ENCODE measurements at places on chromosomes 3 and 15.

DNA sequence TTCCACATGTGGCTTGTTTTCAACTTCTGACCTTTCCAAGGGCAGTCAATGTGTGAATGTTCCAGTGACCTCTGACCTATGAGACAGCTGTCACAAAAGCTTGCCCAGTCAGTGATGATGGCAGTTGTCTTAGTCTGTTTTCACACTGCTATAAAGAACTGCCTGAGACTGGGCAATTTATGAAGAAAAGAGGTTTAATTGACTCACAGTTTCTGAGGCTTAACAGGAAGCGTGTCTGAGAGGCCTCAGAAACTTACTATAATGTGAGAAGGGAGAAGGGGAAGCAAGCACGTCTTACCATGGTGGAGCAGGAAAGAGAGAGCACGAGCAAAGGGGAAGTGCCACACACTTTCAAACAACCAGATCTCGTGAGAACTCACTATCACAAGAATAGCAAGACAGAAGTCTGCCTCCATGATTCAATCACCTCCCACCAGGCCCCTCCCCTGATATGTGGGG, 95.6 kb downstream of the ECT2 start:
- no peak for DNase-seq

DNA sequence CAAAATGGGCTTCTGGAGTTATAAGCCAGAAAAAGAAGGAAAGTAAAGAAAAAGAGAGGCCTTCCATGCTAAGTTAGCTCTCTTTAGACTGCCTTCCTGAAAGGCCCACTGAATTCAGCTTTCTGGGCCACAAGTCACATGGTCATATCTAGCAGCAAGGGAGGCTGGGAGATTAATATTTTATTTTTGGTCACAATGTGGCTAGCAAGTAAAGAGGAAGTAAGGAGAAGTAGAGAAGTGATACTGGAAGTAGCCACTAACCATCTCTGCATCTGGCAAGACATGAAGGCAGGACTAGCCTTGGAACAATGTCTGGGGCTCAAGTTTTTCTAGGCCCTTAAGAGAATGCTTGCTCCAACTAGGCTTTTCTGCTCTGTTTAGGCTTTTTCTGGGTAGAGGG, 81.8 kb upstream of the UBE2E1 start:
- DNase-seq, result no peak

GRCh38 chr3:14938954-14939353, 8.4 kb upstream of the NR2C2 start:
- DNase-seq, result no peak

- DNase-seq, result no peak
These were observed 83.6 kb downstream of the PDZRN3 start for GRCh38 chr3:73540969-73541740.

GRCh38 chr3:113288881-113289280, 77.5 kb downstream of the BOC start:
- no peak for DNase-seq

GRCh38 chr3:167675848-167676247, 22.1 kb upstream of the WDR49 start:
- DNase-seq, result no peak

DNA sequence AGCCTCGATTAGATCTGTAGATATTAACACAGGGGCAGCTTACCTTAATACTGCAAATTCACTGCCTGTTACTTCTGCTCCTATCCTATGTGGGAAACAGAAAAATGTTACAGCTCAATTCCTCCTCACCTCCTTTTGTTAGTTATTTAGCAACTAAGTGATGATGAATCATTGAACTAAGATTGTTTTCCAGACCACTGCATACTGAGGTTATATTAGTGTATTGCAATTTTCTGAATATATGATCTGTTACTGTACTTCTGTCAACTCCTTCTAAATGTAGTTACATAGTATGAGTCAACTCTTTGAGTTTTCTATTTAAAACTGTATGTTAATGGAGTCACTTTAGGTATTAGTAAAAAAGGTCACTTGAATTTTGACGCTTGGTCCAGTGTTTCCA, 331.5 kb upstream of the SLCO3A1 start:
- DNase-seq, result no peak

- no peak for DNase-seq
These were observed 916.7 kb downstream of the PLOD2 start for GRCh38 chr3:145244327-145244726.

GRCh38 chr3:139561959-139562676, 22.6 kb upstream of the RBP1 start:
- DNase-seq, result no peak

DNA sequence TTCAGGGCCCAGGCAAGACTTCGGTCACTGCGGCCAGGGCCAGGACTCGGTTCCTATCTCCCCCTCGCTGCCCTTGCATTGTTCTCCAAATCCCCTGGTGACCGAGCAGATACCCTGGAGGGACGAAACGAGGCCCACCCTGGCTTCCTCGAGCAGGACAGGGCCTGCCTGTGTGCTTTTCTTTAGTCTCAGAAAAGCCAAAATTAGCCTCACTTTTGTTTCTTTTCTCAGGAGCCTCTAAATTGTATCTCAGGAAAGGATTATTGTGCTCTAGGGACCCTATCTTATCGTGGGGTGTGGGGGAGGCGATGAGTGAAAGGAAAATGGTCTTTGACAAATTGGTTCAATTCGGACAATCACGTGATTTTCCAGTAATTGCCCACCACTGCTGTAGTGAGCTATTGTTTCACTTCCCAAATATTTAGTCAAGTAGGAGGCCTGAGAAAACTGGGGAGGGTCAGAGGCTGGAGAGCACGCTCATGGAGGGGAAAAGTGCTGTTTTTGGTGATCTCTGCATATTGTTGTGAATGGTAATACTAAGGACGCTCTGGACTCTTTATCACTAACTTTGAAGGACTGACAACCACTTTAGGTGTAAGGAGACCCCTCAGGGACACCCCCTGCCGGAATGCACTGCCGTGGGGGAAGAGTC, 61.6 kb downstream of the TMEM44 start:
- DNase-seq, result no peak

- no peak for DNase-seq
These were observed 11.8 kb downstream of the SLC12A8 start for GRCh38 chr3:125200731-125201139.

GRCh38 chr15:92184679-92185230, 208.9 kb upstream of the ST8SIA2 start:
- no peak for DNase-seq

DNA sequence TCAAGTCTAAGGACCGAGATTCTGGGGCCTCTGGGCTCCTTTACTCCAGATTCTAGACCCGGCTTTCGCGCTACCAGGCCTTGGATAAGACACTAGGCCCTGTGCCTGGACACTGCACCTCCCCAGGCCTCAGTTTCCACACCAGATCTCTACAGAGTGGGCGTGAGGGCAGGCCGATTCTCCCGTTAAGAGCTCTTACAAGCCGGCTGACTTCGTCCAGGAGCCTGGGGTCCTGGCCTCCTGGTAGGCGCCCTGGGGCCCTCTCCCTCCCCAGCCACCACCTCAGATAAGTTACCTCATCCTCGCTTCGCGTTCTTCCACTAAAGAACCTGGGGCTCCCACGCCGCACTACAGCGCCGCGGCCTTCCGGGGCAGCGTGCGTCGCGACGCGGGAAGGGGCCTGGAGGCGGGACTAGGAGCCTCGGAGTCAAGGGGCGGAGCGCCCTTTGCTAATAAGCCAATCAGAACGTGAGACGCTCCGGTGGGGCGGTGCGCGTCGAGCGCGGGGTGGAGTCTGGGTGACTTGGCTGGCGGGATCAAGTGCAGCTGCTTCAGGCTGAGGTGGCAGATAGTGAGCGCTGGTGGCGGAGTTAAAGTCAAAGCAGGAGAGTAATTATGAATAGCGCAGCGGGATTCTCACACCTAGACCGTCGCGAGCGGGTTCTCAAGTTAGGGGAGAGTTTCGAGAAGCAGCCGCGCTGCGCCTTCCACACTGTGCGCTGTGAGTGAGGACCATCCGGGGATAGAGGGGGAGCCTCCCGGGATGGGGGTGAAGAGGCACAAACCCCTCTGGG, at the start of the genes EAF2 and IQCB1:
Gene EAF2, plus strand, starts transcription at position 539 of the 794 bp plus-strand sequence. Its CDS starts 77 bp downstream, at position 616.
Gene IQCB1, minus strand, starts transcription at position 390 of the 794 bp plus-strand sequence. CDS start 6,100 bp downstream, outside the sequence.
- peak; percentile 96 for DNase-seq

GRCh38 chr15:59298225-59298853, 74.3 kb downstream of the MYO1E start:
- DNase-seq, result no peak

GRCh38 chr3:115913069-115913686, 289.9 kb downstream of the GAP43 start:
- no peak for DNase-seq

GRCh38 chr3:42118762-42119361, 27.7 kb downstream of the TRAK1 start:
- no peak for DNase-seq

DNA sequence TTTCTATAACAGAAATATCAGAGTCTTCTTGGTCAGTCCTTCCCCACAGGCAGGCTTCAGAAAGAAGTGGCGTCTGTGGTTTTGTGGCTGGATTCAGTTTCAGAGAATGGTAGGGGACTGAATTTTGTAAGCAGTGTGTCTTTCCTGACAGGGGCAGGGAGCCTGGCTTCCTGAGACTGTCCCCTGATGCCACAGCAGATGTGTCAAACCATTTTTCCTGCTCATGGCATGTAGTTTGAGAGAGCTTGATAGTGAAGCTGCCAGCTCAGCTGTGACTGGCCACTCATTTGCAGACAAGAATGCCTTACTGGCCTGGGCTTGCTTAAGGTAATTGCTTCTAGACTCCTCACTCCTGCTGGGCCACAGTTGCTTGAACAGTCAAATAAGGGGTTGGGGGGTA, 26.4 kb downstream of the LARS2 start:
- DNase-seq, result no peak

Measured in CD4-positive, alpha-beta T cell treated with Interleukin-6 at 100 ng/mL for 8 hours (primary cell).